ENCODE measurements at places on chromosomes 2 and 18.

DNA sequence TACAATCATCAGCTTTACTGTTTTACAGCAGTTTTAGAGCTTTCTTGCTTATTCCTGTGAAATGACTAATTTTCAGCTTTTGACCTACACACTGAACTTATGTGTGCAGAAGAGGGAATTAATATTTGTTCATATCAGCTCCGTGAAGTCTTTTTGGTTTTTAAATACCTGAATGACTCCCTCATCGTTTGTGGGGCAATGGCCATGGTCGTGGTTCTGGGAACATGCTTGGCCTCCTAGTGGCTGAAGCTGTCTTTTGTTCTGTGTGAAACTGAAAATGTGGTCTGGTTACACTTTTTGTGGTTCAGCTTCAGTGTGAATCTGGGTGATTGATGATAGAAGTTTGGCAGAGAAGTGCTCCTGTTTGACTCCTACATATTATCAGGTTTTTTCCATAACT is 408.1 kb downstream of the THSD7B start:
- DNase-seq = no peak

DNA sequence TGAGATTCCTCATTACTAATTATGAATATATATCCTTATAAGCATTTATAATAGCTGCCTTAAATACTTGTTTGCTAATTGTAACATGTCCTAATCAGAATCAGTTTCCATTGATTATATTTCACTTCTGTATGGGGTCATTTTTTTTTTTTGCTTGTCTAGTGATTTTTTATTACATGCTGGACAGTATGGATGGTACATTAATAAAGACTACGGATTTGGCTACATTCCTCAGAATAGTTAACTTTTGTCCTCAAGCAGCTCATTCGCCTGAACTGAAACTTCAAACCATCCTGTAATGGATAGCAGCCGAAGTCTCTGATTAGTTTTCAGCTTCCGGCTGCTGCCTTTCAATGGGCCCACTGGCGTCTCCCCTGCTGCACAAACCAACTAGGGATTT is 11.7 kb downstream of the TGIF1 start:
- DNase-seq = no peak

DNA sequence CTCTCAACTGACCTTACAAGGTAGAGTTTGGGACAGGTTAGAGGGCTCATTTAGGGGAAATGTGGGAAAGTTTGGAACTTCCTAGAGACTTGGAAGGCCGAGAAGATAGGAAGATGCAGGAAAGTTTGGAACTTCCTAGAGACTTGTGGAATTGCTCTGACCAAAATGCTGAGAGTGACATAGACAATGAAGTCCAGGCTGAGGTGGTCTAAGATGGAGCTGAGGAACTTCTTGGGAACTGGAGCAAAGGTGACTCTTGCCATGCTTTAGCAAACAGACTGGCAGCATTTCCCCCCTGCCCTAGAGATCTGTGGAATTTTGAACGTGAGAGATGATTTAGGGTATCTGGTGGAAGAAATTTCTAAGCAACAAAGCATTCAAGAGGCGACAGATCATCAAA is 258.9 kb upstream of the GULP1 start:
- DNase-seq = no peak

- DNase-seq = no peak
Observed at GRCh38 chr2:45968946-45969584, 317.6 kb downstream of the PRKCE start.

DNA sequence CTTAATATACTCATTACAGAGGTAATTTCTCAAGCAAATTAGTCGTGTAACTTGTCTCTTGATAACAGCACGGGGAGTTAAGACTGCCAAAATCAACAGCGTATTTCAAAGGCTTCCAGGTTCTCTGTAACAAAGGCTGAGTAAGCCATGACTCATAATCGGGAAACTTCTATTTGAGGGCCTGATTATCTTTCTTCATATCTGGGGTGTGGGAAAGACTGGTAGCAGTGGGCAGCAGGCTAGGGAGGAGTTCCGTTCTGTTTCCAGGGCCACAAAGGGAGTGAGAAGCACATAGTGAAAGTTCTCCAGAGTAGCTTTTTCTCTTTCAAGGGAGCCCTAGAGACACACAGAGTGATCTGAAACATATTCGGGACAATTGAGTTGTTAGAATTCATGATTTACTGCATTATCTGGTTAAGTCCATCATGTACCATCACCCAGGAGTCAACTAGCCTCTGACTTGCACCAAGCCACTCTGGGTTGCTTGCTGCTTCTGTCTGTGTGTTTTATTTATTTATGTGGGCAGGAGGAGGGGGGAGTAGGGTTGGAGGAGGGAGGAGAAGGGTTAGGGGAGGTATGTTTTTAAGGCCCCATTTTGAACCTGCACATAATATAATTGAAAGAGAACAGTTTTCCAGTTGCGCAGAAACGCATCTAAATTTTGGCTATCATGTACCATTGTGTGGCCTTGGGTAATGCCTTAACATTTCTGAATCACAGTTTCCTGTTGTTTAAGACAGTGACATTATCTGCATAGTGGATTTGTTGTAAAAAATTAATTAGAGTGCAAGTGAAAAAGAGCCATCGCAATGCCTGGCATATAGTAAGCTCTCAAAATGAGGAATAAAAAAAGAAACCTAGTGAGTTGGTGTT is 80.5 kb upstream of the ITPRID2 start:
- DNase-seq = no peak

DNA sequence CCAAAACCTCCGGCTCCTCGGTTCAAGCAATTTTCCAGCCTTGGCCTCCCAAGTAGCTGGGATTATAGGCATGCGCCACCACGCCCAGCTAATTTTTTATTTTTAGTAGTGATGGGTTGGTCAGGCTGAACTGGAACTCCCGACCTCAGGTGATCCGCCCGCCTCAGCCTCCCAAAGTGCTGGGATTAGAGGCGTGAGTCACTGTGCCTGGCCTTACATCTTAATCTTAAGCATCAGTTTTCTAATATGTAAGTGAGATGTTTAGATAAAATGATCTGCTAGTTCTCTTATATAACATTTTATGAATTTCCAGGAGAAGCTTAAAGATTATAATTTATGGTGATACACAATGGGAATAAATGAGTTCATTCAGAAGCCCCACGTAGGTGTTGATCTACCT is 69.2 kb downstream of the SPTBN1 start:
- no peak for DNase-seq

GRCh38 chr2:235647877-235648276 is 154.0 kb downstream of the AGAP1 start:
- DNase-seq = no peak

All from stimulated activated CD8-positive, alpha-beta memory T cell treated with anti-CD3 and anti-CD28 coated beads, Interleukin-4, amount 100 ng/mL, for 4 hours (primary cell).